Colonic mucosa (tissue), 4 donors: ENCODE measurements at places on chromosomes 7 and 10.

- H3K4me3 ChIP-seq: no peak overlapping the region
- no peaks in the 10 kb centered on the region for H3K4me1 ChIP-seq
- no peak overlapping the region for H3K27ac ChIP-seq
- H3K36me3 ChIP-seq: no peaks in the 10 kb centered on the region
Observed at GRCh38 chr10:112519133-112519761, 72.2 kb downstream of the VTI1A start.

DNA sequence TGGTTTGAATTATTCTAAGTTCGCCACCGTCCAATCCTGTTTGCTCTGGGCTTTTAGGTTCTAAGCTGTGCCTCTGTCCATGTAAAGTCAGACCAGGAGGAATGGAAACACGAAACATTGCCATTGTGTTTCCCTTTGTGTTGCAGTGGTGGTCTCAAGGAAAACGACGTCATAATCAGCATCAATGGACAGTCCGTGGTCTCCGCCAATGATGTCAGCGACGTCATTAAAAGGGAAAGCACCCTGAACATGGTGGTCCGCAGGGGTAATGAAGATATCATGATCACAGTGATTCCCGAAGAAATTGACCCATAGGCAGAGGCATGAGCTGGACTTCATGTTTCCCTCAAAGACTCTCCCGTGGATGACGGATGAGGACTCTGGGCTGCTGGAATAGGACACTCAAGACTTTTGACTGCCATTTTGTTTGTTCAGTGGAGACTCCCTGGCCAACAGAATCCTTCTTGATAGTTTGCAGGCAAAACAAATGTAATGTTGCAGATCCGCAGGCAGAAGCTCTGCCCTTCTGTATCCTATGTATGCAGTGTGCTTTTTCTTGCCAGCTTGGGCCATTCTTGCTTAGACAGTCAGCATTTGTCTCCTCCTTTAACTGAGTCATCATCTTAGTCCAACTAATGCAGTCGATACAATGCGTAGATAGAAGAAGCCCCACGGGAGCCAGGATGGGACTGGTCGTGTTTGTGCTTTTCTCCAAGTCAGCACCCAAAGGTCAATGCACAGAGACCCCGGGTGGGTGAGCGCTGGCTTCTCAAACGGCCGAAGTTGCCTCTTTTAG, 46.3 kb upstream of the DMBT1 start:
- no peak overlapping the region for H3K27ac ChIP-seq
- H3K4me1 ChIP-seq: no peaks in the 10 kb centered on the region
- H3K36me3 ChIP-seq: no peaks in the 10 kb centered on the region
- no peak for DNase-seq
- no peaks in the 10 kb centered on the region for H3K27me3 ChIP-seq

- H3K4me1 ChIP-seq: no peaks in the 10 kb centered on the region
- no peak overlapping the region for H3K4me3 ChIP-seq
- DNase-seq: peak; percentile 34
- H3K36me3 ChIP-seq: no peaks in the 10 kb centered on the region
Observed at GRCh38 chr10:91536111-91536510, 96.8 kb downstream of the PPP1R3C start.

DNA sequence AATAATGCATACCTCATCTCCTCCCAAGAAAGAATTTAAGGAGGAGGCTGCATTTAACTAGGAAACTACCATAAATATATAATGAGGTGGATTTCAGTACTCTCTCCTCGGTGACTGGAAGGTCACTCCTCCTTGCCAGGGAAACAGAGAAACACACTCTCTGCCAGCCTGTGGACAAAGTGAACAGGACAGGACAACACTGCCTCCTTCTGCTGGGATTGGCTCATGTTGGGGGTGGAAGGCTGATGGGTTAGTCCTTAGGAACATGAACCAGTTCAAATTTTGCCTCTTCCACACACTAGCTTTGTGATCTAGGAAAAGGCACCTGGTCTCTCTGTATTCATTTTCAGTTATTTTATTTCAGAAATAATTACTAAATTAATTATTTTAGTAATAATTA, 50.6 kb upstream of the STEAP4 start:
- H3K4me3 ChIP-seq: no peak overlapping the region
- H3K36me3 ChIP-seq: no peaks in the 10 kb centered on the region
- H3K27ac ChIP-seq: no peak overlapping the region
- H3K27me3 ChIP-seq: no peaks in the 10 kb centered on the region
- H3K4me1 ChIP-seq: peaks cover 4% of the 10 kb centered on the region
- peak; percentile 28 for DNase-seq

DNA sequence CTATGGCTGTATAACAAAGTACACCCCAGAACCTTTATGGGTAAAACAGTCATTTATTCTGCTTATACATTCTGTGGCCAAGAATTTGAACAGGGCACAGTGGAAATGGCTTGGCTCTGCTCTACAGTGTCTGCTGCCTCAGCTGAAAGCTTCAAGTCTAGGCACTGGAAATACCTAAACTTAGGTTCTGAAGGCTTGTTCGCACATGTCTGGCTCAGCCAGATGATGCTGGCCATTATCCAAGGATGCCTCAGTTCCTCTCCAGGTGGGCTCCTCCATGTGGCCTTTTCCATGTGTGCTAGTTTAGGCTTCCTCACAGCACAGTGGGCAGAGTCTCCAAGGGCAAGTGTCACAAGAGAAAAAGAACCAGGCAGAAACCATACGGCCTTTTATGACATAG, 76.8 kb downstream of the RALA start:
- H3K4me1 ChIP-seq: no peaks in the 10 kb centered on the region
- H3K27me3 ChIP-seq: no peaks in the 10 kb centered on the region
- no peak overlapping the region for H3K4me3 ChIP-seq
- DNase-seq: no peak

DNA sequence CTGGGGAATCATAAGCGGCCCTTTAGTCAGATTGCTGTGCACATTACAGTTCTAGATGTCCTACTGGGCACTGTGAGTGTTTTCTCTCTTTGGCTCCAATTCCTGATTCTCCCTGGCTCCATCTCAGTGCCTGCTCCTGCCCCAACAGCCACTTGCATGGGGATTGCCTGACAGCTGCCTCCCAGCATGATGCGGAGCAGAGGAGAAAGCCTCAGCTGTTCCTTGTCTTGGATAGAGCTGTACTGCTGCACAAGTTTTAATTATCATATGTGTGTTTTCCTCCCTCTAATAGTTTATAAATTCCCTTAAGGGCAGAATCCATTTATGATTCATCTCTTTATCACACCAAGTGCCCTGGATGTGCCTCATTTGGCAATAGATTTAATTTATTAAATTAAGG, 285.8 kb upstream of the COBL start:
- no peaks in the 10 kb centered on the region for H3K27me3 ChIP-seq
- no peak overlapping the region for H3K27ac ChIP-seq
- H3K4me3 ChIP-seq: no peak overlapping the region
- H3K4me1 ChIP-seq: peaks cover 3% of the 10 kb centered on the region

GRCh38 chr10:24451325-24451820, 242.4 kb downstream of the KIAA1217 start:
- H3K4me3 ChIP-seq: no peak overlapping the region
- H3K27me3 ChIP-seq: no peaks in the 10 kb centered on the region
- no peak for DNase-seq
- no peaks in the 10 kb centered on the region for H3K36me3 ChIP-seq

DNA sequence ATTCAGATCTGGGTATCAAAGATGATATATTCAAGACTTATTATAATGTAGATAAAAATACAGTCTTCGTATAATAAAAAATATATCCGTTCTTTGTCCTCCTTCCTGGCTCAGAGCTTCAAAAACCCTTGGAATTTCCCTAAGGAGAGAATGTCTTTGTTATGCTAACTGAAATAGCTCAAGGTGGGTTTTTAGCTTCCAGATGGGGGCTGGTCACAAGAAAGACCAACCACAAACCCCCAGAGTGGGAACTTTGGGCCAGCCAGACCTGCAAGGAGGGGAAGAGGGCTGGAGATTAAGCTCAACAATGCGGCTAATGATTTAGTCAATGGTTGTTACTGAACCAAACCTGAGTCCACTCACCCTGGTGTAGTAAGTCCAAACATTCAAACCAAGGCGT, 196.4 kb downstream of the SDHAF3 start:
- DNase-seq: no peak
- H3K36me3 ChIP-seq: no peaks in the 10 kb centered on the region
- no peaks in the 10 kb centered on the region for H3K4me1 ChIP-seq
- no peak overlapping the region for H3K27ac ChIP-seq

GRCh38 chr10:131743190-131744151, 157.3 kb upstream of the PPP2R2D start:
- H3K36me3 ChIP-seq: no peaks in the 10 kb centered on the region
- no peak overlapping the region for H3K27ac ChIP-seq
- no peak overlapping the region for H3K4me3 ChIP-seq
- DNase-seq: no peak
- no peaks in the 10 kb centered on the region for H3K4me1 ChIP-seq

DNA sequence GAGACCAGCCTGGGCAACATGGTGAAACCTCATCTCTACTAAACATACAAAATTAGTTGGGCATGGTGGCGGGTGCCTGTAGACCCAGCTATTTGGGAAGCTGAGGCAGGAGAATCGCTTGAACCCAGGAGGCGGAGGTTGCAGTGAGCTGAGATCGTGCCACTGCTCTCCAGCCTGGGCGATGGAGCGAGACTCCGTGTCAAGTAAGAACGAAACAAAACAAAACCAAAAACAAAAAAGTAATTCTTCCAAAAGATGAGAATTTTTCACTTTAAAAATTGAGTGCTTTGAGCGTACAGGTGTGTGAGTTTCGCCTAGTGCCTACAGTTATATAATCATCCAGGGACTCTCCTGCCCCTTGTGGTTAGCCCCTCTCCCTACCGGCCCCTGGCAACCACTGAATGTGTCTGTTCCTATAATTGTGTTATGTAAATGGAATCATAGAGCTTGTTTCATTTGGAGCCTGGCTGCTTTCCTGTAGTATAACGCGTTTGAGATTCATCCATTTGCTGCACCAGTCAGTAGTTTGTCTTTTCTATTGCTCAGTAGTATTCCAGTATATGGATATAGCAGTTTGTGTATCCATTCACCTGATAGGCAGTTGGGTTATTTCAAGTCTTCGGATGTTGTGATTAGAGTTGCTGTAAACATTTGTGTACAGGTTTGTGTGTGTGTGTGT, 80.0 kb downstream of the RBM33 start:
- no peaks in the 10 kb centered on the region for H3K4me1 ChIP-seq
- DNase-seq: no peak
- no peak overlapping the region for H3K27ac ChIP-seq
- no peak overlapping the region for H3K4me3 ChIP-seq
- H3K36me3 ChIP-seq: no peaks in the 10 kb centered on the region

GRCh38 chr10:59971915-59972314, 65.6 kb upstream of the CCDC6 start:
- H3K36me3 ChIP-seq: no peaks in the 10 kb centered on the region
- DNase-seq: peak; percentile 75
- H3K4me3 ChIP-seq: no peak overlapping the region
- no peak overlapping the region for H3K27ac ChIP-seq

- no peaks in the 10 kb centered on the region for H3K4me1 ChIP-seq
- no peak overlapping the region for H3K27ac ChIP-seq
- DNase-seq: no peak
- H3K36me3 ChIP-seq: no peaks in the 10 kb centered on the region
- H3K27me3 ChIP-seq: no peaks in the 10 kb centered on the region
Observed at GRCh38 chr10:47368431-47369180, 15.5 kb downstream of the ZNF488 start.

GRCh38 chr7:157337316-157338149, 729 bp downstream of the DNAJB6 start:
- H3K4me1 ChIP-seq: peaks cover 10% of the 10 kb centered on the region
- H3K36me3 ChIP-seq: no peaks in the 10 kb centered on the region
- peak; percentile 74 for DNase-seq
- peak overlapping the region; percentile 67 for H3K27ac ChIP-seq
- H3K27me3 ChIP-seq: no peaks in the 10 kb centered on the region

DNA sequence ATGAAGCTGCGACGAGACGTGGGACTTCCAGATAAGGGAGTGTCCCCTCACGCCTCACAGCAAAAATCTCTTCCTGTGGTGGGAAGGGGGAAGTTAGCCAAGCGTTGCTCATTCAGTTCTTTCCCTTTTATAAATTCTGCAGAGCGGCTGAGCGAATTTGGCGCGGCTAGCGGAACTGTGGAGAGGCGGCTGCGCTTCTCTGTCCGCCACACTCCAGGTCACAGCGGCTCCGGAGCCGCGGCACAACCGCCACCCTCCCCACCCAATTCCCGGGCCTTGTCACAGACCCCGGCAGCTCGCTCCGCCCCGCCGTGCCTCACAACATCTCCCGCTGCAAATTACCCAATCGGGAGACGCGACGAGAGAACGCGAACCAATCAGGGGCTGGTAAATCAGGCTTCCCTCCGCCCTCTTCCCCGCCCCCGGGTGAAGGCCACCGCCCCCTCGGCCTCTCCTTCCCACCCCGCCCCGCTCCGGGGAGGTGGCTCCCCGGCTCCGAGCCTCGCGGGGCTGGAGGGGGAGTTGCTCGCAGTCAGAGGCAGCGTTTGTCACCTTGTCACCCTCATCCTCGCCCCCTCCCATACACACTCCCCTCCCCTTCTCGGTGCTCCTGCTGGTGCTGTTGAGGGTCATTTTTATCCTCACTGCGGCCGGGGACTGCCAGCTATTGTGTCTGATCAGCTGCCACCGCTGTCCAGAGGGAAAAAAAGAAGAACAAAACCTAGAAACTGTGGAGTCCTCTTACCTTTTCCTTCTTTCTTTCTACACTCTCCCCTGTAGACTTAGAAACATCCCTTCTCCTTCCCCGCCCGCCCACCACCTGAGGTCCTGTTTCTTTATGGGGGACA, 918 bp upstream of the ARHGAP21 start:
- peaks cover 2% of the 10 kb centered on the region for H3K4me1 ChIP-seq
- H3K27me3 ChIP-seq: no peaks in the 10 kb centered on the region
- peak; percentile 99 for DNase-seq

DNA sequence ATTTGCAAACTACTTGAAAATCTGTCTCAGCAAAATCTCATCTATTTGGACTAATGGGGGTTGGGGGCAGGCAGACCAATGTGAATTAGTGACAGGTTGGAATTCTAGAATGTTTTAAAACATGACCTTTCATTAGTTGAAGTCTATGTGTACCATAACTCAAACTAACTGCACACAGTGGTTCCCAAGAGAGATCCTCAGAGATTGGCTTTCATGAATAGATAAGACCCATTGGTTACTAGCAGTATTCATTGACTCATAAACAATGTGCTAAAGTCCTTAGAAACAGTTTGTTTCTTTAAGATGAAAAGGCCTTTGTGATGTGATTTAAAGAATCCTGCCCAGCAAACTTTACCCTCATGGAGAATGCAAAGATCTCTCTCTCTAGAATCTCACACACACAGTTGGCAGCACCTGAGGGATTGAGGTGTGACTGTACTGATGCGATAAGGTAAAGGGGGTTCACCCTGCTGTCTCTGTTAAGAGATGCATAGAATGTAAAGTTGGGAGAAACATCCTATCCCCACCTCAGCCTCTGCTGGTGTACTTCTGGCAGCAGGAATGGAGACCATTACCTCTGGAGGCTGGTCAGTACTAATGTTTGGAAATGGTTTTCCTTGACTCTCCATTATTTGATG, 70.7 kb downstream of the ZNF92 start:
- H3K27me3 ChIP-seq: no peaks in the 10 kb centered on the region
- DNase-seq: no peak
- H3K4me3 ChIP-seq: no peak overlapping the region
- no peaks in the 10 kb centered on the region for H3K4me1 ChIP-seq
- no peaks in the 10 kb centered on the region for H3K36me3 ChIP-seq
